ENCODE measurements at places on chromosomes 2 and 18.

- no peak for DNase-seq
Observed at GRCh38 chr2:136020831-136021230, 35.4 kb upstream of the DARS1 start.

DNA sequence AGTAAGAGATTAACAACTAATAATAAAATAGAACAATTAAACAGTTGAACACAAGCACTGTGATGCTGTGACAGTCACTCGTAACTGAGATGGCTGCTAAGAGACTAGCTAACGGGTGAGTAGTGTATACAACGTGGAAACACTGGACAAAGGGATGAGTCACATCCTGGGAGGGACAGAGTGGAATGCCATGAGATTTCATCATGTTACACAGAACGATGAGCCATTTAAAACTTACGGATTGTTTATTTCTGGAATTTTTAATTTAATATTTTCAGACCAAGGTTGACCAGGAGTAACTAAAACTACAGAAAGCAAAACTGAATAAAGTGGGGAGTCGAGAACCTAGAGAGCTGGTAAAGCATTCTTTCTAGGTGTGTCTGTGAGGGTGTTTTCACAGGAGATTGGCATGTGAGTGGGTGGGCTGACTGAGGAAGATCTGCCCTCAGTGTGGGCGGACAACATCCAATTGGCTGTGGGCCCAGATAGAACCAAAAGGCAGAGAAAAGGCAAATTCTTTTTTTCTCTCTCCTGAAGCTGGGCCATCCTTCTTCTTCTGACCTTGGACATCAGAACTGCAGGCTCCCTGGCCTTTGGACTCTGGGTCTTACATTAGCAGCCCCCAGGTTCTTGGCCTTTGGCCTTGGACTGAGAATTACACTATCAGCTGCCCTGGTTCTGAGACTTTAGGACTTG is 14.6 kb downstream of the TMSB10 start:
- peak; percentile 12 for DNase-seq

DNA sequence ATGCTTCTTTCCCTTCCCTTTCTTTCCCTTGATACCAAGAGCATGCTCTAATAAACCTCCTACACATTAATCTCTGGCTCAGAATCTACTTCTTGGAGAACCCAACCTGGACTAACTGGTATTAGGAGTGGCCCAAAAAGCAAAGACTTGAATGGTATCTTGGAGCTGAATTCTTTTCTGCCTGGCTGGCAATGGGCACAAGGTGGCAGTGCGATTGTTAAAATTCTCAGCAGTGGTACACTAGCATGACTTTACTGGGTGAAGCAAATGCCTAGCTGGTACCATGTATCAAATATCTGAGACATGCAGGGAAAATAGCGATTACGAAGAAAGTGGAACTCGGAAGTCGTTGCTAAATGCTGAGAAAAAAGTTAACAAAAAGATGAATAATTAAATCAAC is 376.1 kb downstream of the XIRP2 start:
- no peak for DNase-seq

DNA sequence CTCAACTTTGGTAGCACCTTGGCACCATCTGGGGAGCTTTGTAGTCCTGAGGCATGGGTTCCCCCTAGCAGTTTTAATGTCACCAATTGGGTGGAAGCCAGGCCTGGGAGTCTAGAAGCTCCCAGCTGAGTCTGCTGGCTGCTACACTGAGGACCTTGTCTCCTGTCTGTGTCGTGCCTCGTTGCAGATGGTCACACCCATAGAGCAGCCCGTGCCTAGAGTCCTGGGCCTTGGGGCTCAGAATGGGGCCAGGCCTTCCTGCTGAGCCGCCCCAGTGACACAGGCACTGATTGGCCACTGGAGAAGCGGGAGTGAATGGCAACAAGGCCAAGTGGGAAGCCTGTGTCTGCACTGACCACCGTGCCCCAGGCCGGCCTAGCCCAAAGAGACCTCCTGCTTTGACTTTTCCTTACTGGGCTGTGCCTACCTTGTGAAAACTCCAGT is 113.2 kb downstream of the SH3RF3 start:
- no peak for DNase-seq

DNA sequence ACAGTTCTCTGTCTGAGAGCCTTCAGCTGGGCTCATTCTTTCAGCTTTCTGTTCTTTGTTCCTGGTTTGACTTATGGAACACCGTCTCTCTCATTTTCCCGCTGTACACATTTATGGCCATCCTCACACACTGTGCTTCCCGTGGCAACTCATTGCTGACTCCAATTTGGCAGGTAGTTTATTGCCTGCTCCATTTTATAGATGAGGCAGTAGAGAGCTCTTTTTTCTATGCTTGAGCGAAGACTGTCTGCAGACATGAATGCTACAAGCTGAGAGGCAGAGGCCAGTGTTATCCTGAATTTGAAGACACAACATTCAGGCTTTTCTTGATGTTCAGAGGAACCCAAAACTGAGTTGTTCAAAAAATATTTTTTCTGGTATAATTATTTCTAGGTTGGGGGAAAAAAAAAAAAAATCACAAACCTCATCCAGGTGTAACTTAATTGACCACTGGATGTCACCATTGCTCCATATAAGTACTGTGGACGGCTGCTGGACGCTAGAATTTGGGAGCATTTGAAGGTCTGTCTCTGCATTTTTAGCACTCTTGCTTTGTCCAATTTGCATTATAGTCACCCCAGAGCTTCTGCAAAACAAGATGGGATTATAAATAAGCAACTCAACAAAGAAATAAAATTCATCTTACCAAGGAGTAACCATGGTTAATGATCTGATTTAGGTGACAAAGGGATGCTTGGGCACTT is 83.5 kb downstream of the HRH4 start:
- DNase-seq: no peak

GRCh38 chr2:10501980-10502802 is 54.1 kb upstream of the ODC1 start:
- no peak for DNase-seq

GRCh38 chr18:9711361-9712129 is 3.4 kb downstream of the RAB31 start:
- DNase-seq: no peak

DNA sequence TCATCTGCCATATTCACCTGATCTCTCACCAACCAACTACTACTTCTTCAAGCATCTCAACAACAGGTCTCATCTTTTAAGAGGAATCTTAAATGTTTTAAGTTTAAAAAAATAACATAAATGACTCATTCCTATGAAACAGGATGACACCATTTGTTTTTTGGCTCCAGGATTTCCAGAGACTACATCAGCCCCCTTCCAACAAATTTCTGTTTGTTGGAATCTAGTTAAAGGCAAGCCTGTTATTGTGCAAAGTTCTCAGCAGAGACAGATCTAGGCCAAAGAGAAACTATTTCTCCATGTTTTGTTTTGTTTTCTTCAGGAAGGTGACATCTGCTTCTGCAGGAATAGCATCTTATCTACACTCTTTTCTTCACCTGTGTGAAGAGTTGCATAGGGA is 204.8 kb upstream of the SH3BP4 start:
- DNase-seq: no peak

DNA sequence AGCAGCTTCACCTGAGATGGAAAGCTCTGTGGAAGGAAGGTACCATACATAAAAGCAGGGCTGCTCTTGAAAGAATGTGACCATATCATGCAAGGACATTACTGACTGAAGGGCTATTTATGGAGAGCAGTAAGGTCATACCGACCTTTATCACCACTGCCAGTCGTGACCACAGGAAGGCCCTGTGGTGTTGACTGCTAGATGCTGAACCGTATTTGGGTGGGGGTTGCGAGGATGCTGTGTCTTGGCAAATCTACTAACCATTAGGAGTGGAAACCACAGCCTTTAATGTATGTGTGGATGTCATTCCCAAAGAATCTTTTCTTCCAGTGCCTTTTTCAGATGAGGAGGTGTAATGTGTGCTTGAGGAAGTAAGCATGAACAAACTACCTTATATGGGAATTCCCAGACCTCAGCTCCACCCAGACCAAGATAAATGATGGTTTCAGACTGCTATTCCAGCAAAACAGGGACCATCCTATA is 60.8 kb downstream of the LIMS1 start:
- no peak for DNase-seq

DNA sequence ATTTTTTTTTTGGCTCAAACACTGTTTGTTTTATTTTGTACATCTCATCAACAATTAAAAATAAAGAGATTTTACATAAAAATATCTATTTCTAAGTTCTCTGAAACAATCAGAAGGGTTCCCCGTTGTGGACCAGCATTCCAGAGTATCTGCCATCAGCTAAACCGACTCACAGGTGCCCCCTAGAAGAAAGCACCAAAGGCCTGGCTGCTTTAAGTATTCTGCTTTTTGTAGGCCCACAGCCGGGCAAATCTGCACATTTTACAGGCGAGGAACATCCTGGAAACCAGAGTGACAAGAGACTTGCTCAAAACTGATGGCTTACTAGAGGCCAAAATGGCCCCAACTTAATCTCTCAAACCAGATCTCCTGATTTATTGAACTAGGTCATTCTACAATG is 82.2 kb upstream of the SETBP1 start:
- no peak for DNase-seq

- DNase-seq: no peak
Observed at GRCh38 chr2:85596026-85596333, 435 bp downstream of the RNF181 start.

DNA sequence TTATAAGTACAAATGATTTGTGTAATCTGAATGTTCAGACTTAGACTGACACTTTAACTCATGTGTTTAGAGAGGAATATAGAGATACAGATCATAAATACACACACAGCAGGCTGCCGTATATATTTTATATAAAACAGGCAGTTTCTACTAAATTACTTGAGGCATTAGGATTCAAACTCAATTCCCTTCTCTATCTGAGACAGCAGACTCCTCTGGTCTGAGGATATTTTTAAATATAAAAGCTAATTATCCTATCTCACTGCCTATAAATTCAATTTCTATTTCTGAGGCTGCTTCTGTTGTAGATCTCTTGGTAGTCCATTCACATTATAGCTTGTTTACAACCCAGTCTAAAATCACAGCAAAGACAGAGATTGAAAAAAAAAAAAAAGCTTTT is 46.9 kb downstream of the BCL2 start:
- no peak for DNase-seq

DNA sequence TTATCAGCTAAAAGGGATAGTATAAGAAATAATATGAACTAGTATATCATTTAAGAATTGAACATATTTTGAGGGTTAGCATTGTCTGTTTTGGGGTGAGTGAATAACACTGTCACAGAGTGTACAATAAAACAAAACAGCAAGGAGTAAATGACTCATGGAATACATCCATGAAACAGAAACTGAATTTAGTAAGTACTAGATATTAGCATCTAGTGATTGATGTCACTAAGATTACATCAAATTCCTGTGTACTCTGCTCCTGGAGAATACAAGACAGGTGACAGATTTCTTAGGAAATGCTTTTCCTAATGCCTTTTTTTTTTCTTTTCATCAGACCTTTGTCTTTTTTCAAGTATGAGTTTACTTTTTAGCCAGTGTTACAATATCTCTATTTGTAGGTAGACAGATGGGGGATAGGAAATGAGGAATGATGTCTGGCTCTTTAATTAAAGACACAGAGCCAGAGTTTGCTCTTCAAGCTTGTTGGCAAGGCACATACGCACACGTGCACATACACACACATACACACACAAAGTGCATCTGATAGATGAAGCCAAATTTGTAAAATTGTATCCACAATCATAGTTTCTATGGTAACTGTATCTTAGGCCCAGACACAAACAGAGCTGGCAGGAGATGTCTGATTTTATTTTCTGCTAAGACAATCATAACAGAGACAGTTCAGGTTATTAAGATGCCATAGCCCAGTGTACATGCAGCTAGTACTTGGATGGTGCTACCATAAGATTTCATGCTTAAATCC is 138.2 kb upstream of the NRP2 start:
- DNase-seq: no peak

DNA sequence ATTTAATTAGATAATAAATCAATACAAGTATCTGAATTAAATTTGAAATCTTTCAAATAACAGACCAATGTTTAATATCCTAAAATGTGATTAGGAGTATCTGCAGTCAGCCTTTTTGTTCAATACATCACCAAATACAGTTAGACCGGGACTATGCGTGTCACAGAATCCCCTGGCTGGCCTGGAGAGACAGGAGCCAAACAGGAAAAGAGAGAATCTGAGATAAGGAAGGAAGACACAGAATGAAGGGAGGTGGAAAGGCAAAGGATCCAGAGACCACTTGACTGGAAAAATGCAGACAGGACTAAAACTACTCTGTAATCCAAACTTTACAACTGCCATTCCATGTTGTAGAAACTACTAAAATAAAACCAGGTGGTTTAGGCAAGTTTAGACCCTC is 66.3 kb downstream of the SIGLEC15 start:
- DNase-seq: no peak

- no peak for DNase-seq
Observed at GRCh38 chr18:64405161-64405560, 256.3 kb upstream of the LINC00305 start.

GRCh38 chr2:60490848-60491247 is 62.6 kb downstream of the BCL11A start:
- DNase-seq: no peak

- DNase-seq: no peak
Observed at GRCh38 chr2:233199870-233200269, 51.6 kb upstream of the ATG16L1 start.
